NCI-H345 (cell line): ENCODE measurements at places on chromosomes 4 and X.

DNA sequence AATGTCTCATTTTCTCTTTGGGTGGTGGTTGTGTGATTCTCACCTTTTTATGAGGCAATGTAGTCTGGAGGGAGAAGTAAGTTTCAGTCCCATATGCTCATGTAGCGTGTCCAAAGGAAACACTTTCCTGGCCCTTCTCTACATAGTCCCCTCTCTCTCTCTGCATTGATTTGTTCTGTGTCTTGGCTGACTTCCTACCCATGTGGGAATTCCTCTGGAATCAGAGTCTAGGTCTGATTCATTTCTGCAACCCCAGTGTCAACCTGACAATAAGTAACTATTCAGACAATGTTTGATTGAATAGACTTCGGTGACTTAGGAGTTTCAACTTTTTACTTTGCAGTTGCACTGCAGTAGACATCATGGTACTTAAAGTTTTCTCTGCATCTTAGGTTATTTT is 2.7 kb upstream of the ALAS2 start:
- DNase-seq = no peak

DNA sequence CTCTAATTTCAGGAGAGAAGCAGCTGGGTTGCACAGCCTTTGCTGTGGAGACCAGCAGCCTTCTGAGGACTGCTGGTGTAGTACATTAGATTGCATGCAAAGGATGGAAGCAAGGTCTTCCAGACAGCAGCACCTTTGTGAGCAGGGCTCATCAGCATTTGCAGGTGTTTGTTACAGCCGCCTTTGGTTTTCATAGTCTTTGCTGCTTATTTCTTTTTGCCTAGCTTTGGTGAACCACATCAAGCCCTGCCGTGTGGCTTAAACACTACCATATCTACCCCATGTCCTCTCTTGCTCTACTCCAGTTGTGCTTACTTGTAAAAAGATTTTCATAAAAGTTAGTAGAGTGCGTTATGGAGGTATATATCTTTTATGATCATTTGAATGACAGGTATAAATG is 57.5 kb downstream of the MTM1 start:
- no peak for DNase-seq

DNA sequence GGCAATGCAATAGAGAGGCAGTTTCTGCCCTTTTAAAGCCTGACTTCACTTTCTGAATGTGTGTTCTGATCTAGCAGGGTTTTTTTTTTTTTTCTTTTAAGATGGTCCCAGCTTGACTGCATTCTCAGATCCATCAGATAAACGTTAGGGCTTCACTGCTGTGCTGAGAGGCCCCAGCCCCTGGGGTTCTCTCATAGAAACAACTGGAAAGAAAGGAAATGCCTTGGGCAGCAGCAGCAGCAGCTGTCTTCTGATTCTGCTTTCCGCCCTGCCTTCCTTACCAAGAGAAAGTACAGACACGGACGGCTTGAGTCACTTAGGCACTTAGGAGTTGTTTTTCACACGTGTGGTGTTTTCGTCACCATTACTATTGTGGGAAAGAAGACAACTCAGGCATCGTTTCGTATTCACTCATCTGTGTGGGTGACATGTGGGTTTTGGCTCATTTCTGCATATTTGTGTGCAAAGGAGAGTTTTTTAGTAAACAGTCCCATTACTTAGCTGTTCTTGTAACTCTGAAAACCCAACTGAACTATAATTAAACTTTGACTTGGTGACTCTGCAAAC is 172.0 kb downstream of the PTTG2 start:
- no peak for DNase-seq

DNA sequence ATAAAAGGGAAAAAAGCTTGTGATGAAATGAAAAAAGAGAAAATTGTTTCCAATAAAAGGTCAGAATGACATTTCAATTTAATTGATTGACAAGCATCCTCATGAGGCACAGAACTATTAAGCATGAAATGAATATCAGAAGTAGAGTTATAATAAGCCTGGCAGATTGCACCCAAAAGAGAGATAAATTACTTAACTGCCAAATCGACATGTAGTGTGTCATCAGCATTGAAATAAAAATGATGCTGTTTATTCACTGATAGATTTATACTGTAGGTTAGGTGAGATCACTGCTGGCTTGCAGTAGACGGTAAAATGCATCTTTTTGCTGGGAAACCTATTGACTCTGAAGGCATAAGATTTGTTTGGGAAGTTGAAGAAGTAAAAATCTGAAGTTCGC is 507.2 kb downstream of the FSTL5 start:
- no peak for DNase-seq

GRCh38 chr4:185096032-185096653 is 46.9 kb upstream of the SLC25A4 start:
- peak; percentile 36 for DNase-seq

DNA sequence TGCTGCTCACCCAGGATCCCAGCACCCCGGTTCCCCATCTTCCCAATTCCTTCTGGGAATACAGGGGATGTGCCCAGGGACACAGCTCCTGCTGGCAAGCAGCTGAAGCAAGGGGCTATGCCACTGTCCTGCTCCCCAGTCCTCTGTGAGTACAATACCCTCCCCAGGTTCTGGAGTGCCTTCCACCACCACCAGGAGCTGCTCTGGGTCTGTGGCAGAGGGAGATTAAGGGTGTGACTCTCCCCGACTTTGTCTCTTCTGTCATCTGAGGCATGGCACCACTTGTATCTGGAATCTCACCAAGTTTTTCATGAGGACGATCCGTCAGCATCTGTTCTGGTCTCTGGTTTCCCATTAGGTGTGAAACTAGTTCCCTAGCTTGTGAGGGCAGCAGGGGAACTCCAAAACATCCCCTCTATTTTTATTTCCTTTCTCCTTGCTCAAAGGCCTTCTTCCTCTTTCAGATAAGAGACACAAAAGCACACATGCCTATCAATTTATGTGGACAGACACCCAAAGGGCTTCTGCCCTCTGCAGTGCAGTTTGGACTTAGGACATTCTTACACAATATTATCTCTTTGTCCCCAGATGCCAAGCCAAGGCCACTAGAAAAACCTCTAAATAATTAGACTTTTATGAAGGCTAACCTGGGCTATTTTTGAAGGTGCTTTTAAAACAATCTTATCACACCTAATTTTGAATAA is 26.8 kb downstream of the MGST2 start:
- no peak for DNase-seq

- DNase-seq = no peak
These were observed 23.3 kb upstream of the MBTPS2 start for GRCh38 chrX:21816136-21816535.

- DNase-seq = no peak
These were observed 92.5 kb downstream of the AREG start for GRCh38 chr4:74537459-74537858.

DNA sequence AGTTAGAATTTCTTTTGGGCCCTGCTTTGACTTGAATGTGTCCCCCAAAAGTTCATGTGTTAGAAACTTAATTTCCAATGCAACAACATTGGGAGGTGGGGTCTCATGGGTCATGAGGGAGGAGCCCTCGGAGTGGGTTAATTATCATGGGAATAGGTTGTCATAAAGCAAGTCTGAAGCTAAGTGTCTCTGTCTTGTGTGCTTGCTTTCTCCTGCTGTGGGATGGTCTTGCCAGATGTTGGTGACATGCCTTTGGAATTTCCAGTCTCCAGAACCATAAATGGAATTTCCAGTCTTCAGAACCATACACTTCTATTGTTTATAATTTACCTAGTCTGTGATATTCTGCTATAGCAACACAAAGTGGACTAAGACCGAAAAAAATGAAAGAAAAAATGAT is 71.6 kb downstream of the RASL11B start:
- no peak for DNase-seq

DNA sequence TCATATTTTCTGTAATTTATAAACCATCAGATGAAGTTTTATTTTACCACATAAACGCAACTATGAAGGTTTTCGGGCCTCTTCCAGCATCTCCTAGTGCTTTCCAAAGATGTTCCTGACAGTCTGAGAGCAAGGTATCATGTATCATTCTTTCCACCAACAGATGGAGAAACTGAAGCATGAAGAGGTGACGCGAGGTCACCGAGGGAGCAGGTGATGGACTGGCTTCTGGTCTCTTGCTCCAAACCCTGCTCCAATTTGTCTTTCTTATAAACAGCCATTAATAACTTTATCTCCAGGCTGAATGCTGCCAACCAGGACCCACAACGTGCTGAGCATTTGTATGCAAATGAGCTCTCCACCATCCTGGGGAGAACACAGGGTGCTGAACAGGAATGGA is 86.3 kb upstream of the MAML3 start:
- no peak for DNase-seq

DNA sequence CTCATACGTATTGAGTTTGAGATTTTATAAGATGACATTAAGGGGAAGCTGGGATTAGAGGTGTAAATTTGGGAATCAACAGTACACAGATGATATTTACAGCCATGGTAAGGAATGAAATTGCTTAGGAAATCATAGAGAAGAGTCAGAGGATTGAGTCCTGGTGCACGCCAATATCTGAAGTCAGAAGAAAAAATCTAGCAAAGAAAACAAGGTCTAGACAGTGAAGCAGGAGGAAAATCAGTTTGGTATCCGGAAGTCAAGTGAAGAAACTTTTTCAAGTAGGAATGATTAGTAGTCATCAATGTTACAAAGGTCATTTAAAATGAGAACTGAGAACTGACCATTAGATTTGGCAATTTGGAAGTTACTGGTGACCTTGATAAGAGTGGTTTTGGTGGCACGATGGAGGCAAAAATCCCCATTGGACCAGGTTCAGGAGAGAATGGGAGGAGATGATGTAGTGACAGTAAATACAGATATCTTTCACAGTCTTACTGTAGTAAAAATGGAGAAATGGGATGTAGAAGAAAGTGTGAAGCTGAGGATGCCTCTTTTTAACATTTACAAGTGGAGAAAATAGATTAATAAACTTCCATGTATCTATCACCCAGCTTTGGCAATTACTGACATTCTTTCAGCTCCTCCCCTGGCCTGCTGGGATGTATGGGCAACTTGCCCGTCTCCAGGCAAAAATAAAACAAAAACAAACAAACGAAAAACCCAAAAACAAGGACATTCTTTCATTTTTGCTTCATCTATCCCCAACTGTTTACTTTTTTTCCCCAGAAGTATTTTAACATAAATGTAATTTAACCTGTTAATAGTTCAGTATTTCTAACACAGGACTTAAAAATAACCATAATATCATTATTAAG is 11.4 kb upstream of the GPR34 start:
- no peak for DNase-seq

DNA sequence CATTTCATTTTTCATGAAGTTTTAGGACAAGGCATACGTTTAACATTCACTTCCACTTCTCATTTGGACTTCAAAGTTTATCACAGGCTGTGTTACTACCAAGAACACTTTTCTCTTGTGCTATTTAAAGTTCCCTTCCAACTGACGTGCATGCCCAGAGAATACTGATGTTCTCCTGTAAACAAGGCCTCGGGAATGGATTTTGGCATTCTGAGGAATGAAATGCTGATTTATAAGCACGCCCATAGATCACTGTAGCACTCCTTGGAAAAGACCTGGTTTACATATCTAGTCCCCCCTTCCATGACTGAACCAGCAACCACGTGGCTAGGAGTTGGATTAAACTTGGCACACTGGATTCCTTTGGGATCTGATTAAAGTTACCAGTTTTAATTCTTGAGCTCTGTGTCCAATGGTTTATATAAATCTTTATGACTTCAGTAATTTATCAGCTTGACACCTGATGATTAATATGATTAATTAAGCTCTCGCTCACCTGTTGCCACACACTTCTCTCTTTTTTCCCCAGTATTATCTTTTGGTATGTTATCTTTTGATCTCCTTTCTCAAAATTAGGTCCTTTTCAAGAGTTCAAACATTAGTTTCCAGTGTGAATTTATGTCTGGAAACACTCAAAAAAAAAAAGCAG is 122.4 kb upstream of the HAND2 start:
- no peak for DNase-seq

DNA sequence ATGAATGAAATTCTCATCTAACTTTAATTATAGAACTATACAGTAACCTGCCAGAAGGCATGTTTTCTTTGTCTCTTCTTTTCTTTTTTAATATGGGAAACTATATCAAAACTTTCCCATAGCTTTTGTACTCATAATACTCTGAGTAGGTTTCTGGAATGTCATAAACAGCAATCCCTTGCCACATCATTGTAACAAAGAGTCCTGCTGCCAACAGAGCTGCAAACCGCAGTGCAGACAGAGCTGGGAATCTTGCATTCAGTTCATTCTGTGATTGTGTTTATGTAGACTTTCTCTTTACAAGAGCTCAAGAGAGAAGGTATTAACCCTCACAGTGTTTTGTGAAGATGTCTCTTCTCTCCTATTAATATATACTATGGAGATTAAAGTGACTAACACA is 304.4 kb upstream of the SLIT2 start:
- no peak for DNase-seq

DNA sequence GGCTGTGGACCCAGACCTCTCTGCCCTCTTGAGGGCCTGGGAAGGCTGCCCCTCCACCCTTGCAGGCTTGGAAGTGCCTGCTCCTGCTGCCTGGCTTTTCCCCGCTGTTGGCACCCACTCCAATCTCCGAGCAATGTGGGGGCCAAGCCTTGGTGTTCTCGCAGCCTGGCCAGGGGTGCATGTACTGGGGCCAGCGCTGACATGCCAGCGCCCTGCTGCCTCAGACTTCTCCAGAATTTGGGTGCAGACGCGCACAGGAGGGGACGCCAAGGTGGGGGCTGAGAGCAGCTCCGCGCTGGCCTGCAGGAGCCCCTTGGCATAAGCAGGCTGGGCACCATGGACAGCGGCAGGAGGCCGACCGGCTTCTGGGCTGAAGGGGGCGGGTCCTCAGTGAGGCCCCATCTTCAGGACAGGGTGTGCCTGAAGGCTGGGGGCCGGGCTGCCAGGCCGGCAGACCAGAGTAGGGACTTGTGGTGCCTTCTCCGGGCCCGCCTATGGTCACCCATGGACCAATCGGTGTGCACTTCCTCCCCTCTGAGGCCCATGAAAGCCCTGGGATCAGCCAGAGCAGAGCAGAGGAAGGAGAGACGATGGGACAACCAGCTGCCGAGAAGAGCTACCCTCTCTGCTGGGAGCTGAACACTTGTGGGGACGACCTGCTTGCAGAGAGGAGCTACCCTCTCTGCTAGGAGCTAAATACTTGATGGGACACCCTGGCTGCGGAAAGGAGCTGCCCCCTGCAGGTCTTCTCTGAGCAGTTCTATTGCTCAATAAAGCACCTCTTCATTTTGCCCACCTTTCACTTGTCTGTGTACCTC is 118.3 kb downstream of the DNAAF6 start:
- no peak for DNase-seq

DNA sequence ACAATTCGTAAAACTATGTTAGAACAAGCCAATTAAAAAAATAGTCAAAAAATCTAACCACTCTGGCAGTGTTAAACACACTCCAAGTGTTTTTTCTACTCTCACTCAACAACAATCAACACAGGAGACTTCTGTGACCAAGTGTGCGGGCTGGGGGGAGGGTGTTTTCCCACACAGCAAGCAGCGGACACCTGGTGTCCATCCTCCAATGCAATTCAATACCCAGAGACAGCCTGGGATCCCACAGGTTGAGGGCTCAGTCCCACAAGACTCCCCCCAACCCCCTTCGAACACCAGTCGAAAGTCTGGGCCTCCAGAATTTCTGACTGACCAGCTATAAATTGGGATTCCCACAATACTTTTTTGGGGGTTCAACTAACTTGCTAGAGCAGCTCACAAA is 8.3 kb upstream of the PIM2 start:
- DNase-seq = no peak
